ENCODE measurements at places on chromosomes 7 and 10.

DNA sequence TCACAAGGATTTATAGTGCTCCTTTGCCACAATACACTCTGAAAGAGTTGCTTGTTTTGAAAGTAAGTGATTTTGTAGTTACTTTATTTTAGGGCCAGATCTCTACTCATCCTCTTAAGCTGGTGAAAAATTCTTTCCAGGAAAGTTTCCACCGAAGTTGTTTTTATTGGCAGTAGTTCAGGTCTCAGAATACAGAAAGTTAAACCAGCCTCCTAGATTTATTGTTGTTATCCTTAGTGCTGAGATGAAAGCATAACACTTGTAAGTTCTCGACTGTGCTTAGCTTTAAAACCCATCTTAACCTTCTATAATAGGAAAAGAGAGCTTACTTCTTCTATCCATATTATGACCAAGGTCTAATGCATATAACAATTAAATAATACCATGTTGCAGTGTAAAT lies 5.5 kb downstream of the AP3M1 start:
- H3K27ac ChIP-seq = no peak overlapping the region
- H3K36me3 ChIP-seq = peaks cover 18% of the 10 kb centered on the region
- H3K4me3 ChIP-seq = no peak overlapping the region
- H3K27me3 ChIP-seq = no peaks in the 10 kb centered on the region

GRCh38 chr10:99489271-99489670 lies 43.5 kb upstream of the NKX2-3 start:
- H3K4me1 ChIP-seq = no peaks in the 10 kb centered on the region
- no peak overlapping the region for H3K4me3 ChIP-seq
- DNase-seq = no peak
- H3K27ac ChIP-seq = no peak overlapping the region

GRCh38 chr10:100656454-100656853 lies 88.9 kb upstream of the PAX2 start:
- peaks cover 27% of the 10 kb centered on the region for H3K4me1 ChIP-seq
- H3K27ac ChIP-seq = no peak overlapping the region
- peaks cover 10% of the 10 kb centered on the region for H3K36me3 ChIP-seq
- H3K27me3 ChIP-seq = peaks cover 76% of the 10 kb centered on the region
- no peak overlapping the region for H3K4me3 ChIP-seq
- DNase-seq = no peak

DNA sequence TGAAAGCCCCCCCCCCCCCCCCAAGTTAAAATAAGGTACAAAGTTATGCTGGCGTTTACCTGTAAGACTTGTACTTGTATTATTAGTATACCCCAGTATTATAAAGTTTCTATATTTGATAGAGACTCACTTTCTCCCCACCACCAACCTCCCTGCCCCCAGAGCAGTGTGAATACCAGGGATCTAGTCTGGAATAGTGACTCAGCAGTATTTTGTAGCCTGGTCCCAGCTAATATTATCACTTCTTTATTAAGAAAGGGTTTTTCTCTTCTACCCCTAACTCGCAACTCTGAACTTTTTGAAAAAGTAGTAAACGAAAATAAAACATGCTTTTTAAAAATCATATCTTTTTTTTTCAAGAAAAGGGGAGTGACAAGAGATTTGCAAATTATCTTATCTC lies 26.7 kb downstream of the GLI3 start:
- no peak overlapping the region for H3K4me3 ChIP-seq
- no peak overlapping the region for H3K27ac ChIP-seq
- no peaks in the 10 kb centered on the region for H3K36me3 ChIP-seq
- peaks cover 5% of the 10 kb centered on the region for H3K27me3 ChIP-seq
- no peak for DNase-seq
- no peaks in the 10 kb centered on the region for H3K4me1 ChIP-seq

DNA sequence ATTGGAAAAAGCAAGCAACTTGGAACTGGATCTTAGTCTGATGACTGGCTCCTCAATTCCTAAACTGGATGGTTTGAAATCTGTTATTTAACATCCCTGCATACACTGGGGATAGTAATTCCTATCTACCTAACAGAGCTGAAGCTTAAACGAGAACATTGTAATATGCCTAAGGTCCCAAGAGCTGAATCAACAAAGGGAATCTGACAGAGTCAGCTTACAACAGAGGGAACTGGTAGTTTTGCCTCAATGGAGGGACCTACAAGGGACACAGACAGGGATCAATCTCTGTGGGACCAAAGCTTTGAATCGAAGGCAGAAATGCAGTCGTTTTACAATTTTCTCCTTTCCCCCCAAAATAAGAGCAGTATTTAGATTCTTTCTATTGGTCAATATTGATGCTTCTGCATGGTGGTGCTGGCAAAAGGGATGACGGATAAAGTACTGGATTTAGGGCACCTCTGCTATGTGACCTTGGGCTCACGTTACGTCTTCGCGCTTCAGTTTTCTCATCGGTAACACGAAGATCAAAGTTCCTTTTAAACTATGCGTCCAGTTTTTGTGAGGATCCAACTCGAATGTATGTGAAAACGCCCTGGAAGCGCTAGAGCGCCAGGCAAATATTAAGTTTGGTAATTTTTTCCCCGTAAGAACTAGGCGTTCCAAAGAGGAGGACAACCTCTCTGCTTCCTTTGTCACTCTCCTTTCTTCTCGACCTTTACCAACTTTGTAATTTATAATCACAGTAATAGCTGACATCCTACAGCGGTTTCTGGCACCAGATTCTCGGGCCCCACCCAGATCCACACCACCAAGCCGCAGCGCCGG lies 1.1 kb downstream of the ACTR1A start:
- DNase-seq = no peak
- H3K4me1 ChIP-seq = peaks cover 28% of the 10 kb centered on the region
- no peak overlapping the region for H3K4me3 ChIP-seq
- H3K27ac ChIP-seq = no peak overlapping the region

GRCh38 chr7:83143107-83143506 lies 19.6 kb downstream of the PCLO start:
- no peaks in the 10 kb centered on the region for H3K36me3 ChIP-seq
- H3K27ac ChIP-seq = no peak overlapping the region
- DNase-seq = no peak
- no peaks in the 10 kb centered on the region for H3K27me3 ChIP-seq

Measured in activated CD8-positive, alpha-beta T cell treated with anti-CD3 and anti-CD28 coated beads, Interleukin-2, amount 10 ng/mL, durations not matched to agents 7 days and 5 days (primary cell).